HCT116 (cell line): ENCODE measurements at places on chromosomes 6 and 20.

DNA sequence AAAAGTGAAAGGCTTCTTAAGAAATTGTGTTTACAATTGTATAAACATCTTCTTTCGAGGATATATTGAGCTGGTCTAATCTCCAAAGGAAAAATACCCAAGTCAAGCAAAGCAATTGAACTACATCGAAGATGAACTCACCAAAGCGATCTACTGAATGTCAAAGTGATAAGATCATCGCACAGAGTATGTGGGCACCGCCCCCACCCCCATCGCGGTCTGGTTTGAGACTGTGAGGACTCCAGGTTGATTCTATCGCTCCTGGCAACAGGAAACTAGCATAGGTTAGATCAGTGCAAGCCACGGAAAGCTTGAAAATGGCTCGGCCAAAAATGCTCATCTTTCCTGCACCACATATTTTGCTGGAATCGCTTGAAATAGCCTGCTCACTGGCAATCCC, 133.2 kb upstream of the RPS6KA2 start:
- no peak for DNase-seq

DNA sequence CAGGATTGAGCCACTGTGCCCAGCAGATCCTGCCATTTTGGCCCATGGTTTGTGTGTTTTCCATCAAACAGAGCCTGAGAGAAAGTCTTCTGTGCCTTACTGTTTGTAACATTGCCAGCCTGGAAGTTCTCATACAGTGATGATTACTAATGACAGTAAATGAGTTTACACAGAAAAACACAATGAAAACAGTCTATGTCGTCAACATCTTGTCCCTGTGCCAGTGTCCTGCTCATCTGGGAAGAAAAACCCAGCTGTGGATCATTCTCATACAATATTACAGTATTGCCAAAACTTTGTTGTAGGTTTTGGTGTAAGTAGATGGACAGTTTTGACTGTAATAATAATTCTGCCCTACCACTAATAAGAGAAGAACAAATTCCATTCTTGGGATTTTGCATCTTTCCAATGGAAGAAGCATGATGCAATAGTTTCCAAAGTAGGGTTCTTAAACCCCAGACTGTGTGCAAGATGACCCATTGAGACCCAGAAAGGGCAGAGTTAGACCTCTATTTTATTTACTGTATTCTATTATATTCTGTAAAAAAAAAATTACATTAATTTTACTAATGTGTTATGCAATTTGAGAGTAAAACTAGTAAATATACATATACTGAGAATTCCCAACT, 135.0 kb upstream of the JARID2 start:
- no peak for DNase-seq

DNA sequence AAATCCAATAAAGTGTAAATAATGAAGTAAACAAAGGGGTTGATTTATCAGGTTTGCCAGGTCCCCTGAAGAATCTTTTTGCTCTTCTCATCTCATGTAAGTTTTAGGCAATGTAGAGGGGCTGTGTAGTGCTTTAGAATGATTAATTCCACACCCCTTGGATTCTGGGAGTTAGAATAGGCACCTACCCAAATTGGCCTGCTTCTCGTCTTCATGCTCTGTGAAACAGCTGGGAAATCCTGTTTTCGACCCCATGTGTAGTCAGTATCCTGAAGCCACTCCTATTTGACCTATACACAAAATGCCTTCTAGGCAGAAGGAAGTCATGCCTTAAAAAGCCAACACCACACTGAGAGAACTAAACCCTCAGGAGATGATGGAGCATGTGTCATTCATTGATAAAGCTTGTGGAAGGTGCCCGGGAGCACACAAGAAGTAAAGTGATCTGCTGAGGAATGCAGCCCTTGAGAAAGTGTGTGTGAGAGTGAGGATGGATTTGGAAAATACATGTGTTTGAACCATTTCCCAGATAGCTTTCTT, 170.9 kb downstream of the KLHL32 start:
- DNase-seq: no peak

- DNase-seq: no peak
Measured at GRCh38 chr6:55469951-55470366, 109.0 kb downstream of the HMGCLL1 start.

- no peak for DNase-seq
Measured at GRCh38 chr6:78533426-78533825, 333.9 kb upstream of the IRAK1BP1 start.

- DNase-seq: no peak
Measured at GRCh38 chr20:62536871-62537401, 61.1 kb upstream of the GATA5 start.

GRCh38 chr6:6696867-6697531, 108.5 kb downstream of the LY86 start:
- DNase-seq: peak; percentile 63

GRCh38 chr6:43973357-43973756, 153.9 kb downstream of the MRPL14 start:
- DNase-seq: no peak

DNA sequence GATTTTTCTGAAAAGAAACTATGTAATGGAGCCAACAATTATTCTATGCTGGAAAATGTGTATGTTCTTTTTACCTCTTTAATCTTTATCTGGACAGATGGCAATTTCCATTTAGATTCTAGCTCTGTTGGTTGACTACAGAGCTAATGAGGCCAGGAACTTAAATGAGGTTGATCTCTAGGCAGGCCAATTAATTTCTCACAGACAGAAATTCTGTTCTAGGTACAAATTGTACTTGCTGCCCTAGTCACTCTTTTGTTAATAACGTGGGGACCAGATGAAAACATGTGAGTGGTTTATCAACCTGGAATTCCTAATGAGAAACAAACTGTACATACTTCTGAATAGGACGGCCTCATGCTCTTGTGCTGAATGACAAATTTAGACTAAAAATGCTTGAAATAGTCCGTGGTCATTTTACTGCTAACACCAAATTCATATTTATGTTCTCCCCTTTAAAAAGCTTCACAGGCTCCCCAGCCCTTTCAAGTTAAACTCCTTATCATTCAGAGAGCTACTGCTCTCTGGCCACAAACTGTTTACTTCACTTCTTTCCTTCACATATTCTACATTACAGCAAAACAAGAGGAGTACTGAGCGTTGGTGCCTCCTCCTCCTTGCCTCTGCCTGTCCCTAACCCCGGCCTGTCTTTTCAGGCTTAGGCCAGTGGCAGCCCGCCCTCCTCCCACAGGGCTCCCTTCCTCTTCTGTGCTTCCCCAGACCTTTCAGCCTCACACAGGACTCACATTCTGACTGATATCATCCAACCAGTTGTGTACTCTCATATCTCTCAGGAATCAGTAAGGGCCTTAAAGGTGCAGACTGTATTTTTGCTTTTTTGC, 41.4 kb downstream of the DTNBP1 start:
- DNase-seq: no peak

GRCh38 chr6:40482532-40482931, 104.6 kb downstream of the LRFN2 start:
- DNase-seq: no peak

- no peak for DNase-seq
Measured at GRCh38 chr20:58923117-58923712, 57.8 kb upstream of the NELFCD start.

- peak; percentile 19 for DNase-seq
Measured at GRCh38 chr6:159969921-159970320, 1.0 kb downstream of the IGF2R start.

DNA sequence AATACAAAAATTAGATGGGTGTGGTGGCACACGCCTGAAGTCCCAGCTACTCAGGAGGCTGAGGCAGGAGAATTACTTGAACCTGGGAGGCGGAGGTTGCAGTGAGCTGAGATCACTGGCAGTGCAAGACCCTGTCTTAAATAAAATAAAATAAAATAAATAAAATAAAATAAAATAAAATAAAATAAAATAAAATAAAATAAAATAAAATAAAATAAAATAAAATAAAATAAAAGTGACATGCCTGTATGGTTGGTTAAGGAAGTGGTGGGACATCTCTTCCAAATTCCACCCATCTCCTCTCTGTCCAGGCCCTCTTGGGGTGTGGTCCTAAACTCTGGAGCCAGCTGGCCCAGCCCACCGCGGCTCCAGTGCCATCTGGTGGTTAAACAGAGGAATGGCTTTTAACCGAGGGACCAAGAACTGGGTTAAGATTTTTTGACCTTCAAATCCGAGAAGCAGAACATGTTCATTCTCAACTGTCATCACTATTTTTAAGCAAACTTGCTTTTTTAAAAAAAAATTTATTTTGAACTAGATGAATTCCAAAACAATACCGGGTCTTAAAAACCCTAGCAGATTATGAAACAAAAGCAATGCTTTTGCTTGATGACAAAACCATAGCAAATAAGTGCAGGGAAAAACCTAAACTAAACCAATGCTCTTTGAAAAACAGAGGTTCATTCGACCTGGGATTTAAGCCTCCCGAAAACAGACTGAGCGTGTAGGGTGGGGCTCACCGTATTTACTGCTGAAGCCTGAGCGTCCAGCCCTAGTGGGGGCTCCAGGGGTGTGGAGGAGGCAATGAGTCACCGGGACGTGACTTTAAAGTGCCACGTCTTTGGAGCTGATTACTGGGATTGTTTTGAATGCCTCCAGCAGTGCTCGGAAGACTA, 68.8 kb downstream of the CDC5L start:
- DNase-seq: peak; percentile 41

DNA sequence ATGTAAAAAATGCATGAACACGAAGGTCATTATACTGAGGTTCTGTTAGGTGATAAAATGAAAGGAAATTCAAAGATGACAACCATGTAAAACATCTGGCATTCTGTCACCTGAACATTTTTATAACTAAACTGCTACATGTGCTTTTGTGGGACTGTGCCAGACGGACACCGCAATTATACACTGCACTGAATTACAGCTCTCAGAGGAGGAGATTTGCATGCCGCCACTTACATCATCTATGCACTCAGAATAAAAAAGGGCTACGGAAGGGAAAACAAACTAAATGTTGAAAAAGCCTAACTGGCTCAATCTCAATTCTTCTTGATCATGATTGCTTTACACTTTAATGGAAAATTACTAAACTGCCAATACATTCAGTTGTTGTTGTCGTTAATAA, 614.0 kb upstream of the EYS start:
- DNase-seq: no peak

DNA sequence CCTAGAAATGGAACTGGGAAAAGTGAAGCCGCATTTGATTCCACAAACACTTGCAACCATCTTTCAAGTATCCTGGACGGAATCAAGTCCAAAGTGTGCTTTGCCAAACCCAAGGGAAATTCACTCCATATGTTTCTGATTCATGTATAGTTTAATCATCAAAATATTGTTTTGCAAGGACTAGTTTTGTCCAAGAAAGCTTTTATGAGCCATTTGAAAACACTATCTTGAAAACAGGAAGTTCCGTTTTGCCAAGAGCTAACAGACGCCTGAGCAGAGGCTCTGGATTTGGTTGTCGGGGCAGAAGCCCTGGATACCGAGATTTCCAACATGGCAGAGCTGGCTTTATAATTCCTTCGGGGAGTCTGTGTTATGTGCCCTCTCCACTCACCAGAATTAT, 251.1 kb downstream of the PHACTR1 start:
- no peak for DNase-seq

DNA sequence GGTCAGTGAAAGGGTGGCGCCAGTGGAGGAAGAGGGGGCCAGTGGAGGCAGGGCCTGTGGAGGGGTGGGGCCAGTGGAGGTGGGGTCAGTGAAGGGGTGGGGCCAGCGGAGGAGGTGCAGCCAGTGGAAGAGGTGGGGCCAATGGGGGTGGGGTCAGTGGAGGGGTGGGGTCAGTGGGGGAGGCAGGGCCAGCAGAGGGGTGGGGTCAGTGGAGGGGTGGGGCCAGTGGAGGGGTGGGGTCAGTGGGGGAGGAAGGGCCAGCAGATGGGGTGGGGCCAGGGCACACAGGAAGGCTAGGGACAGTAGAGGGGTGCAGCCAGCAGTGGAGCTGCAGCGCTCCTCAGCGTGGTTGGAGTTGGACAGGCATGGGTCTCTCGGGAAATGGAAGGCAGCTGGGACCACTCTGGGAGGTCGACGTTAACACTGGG, 18.7 kb downstream of the ADRM1 start:
- peak; percentile 31 for DNase-seq

GRCh38 chr20:53074811-53075314, 102.7 kb downstream of the TSHZ2 start:
- DNase-seq: no peak

DNA sequence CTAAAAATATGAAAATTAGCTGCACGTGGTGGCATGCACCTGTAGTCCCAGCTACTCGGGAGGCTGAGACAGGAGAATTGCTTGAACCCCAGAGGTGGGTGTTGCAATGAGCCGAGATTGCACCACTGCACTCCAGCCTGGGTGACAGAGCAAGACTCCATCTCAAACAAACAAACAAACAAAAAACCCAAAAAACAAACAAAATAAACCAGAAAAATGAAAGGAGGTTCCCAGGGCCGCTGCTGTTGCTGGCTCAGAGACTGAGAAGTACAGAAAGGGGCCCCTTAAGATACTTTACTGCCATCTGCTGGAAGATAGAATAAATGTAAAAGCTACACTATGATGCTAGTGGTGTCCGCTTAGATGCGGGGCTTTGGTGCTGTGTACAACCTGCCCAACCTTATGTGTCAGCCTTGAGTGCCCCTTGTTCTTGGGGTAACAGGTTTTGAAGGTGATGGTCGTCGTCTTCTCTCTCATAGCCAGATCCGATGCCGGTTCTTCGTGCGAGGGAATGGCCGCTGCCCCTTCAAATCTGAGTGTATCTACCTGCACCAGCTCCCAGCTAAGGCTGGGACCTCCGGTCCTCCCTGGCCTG, 2.8 kb upstream of the FANCE start:
- no peak for DNase-seq

- no peak for DNase-seq
Measured at GRCh38 chr20:53879048-53879684, 191.2 kb downstream of the BCAS1 start.

DNA sequence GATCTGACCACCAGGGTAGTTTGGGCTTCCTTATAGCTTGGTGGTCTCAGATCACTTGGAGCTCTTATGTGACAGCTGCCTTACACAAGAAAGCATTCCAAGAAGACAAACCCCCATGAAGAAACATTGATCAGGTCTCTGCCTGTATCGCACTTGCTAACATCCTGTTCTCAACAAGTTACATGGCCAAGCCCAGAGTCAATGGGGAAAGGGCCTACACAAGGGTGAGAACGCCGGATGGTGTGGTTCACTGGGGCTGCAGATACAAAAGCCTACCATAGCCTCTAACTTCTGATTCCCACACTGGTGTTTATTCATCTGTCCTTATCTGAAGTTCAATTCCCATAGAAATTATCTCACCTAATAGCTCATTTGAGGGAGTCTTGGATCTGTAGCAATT, 235.5 kb downstream of the SYNDIG1 start:
- DNase-seq: no peak

DNA sequence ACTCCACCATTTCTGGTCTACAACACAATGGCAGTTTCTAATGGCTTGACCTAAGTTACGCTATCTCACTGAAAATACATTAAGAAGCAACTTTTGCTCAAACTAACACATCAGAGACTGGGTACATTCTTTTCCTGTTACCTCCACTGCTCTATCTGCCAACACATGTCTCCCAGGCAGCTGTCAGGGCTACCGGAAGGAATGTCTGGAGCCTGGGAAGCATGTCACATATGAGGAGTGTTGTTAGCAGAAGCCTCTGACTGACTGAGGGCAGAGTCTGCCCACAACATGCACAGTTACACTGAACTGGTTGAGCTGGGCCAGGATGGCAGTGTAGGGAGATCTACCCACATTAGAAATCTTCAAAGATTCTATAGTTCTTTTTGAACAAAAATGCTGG, 264.5 kb downstream of the KIF16B start:
- DNase-seq: no peak

GRCh38 chr6:160132776-160133338, 11.2 kb downstream of the SLC22A1 start:
- DNase-seq: no peak

- no peak for DNase-seq
Measured at GRCh38 chr6:89895276-89895874, 1.1 kb downstream of the GJA10 start.
